ENCODE measurements at places on chromosomes 12 and 14.

- no peak for DNase-seq
These were observed 10.7 kb upstream of the SNAPC1 start for GRCh38 chr14:61751475-61751989.

DNA sequence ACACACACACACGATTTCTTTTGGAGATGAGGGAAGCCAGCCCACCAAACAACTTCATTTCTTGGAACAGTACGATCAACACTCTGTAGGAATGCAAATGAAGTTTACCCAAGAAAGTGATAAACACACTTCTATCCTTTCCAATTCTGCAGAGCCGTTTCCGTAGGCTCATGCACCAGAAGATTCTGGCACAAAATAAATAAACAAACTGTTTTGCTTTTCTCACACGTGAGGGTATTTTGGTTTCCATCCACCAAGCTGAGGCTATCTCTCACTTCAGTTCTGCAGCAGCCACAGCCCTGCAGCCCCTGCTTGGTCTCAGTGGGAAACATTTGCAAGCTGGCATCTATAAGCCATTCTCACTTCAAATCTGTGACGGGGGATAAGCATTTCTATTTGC lies 15.3 kb upstream of the TSPAN11 start:
- no peak for DNase-seq

DNA sequence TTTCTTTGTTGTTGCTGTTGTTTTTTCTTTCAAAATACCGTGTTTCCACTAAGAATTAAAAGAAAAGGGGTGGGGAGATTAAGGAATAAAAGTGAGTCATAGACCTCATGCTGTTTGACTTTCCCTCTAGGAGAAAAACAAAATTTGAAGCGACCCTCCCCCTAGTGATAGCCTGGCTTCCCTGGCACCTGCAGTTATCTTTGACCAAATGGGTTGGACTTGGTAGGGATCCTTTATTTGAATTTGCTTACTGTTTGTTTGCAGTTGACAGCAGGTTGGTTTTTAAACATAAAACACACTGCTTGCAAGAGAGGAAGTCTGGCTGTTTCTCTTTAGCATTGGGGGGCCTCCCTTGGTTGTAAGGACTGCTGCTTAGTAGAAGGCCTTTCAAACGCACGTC lies 14.0 kb downstream of the OTX2 start:
- DNase-seq: no peak

- DNase-seq: no peak
These were observed 174.0 kb downstream of the SLC2A13 start for GRCh38 chr12:39931857-39932256.

DNA sequence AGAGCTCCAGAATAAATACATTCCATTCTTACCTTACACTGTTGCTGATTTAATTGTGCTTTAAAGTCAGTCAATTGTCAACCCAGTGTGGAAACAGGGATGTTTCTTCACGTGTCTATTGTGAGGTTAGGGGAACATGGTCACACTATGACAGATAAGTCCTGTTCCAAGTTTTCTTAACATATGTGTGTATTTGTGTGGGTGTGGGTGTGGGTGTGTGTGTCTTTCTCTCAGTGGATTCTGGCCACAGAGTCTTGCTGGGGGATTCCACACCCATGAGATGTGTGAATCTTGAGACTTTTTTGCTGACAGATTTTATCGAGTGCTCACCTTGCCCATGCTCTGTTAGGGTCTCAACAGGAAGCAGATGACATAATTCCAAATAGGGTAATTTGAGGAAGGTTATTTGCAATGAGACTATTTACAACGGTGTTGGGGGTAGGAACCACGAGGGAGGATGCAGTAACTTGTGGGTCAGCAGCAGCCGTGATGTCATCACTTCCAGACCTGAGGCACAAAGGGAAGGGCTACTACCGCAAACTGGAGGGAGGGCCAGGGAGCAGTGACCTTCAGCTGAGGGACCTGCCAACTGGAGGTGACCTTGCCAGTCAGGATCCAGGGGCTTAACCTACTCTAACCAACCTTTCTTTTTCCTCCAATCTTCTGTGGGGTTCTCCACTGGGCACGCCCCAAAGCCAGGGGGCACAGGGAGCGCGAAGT lies 1.9 kb upstream of the VRK1 start:
- no peak for DNase-seq

GRCh38 chr12:42603246-42603990 lies 13.9 kb upstream of the PRICKLE1 start:
- DNase-seq: no peak

DNA sequence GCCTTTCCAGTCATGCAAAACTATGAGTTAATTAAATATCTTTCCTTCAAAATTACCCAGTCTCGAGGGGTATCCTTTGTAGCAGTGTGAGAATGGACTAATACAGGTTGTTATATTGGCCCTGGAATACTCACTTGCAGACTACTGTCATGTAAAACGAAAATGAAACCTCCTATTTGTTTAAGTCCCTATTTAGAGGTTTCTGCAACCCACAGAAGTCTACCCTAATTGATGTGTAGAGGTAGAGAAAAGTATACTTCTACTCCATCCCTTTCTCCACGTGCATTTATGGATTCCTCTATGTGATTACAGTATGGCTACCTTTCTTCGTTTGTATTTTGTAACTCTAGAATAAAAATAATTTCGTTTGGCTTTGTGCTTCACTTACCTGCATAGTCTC lies 371.1 kb downstream of the FSCB start:
- no peak for DNase-seq

DNA sequence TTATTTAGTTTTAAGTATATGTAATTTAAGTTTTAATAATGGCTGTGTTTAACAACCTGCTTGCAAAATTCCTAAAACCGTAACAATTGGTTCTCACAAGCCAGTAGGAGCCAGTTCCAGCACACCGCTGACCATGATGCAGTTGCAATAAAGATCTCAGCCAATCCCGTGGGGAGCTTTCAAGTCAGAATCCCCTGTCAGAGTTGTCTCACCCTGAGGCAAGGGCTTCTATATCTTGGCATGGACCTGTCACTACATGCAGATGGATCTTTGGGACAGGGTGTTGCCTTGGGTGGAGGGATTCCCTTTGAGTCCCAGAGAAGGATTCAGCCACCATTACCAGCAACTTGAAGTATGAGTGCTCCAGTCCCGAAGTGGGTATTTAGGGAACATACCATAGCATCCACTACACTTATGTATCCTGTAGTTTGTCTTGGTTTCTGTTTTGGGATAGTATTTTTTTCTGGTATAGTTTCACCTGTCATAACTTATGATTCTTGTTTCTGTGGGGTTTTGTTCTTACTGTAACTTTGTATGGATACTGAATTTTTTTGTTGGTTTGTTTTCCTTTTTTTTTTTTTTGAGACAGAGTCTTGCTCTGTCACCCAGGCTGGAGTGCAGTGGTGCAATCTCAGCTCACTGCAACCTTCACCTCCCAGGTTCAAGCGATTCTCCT lies 30.1 kb upstream of the LIMA1 start:
- DNase-seq: no peak

DNA sequence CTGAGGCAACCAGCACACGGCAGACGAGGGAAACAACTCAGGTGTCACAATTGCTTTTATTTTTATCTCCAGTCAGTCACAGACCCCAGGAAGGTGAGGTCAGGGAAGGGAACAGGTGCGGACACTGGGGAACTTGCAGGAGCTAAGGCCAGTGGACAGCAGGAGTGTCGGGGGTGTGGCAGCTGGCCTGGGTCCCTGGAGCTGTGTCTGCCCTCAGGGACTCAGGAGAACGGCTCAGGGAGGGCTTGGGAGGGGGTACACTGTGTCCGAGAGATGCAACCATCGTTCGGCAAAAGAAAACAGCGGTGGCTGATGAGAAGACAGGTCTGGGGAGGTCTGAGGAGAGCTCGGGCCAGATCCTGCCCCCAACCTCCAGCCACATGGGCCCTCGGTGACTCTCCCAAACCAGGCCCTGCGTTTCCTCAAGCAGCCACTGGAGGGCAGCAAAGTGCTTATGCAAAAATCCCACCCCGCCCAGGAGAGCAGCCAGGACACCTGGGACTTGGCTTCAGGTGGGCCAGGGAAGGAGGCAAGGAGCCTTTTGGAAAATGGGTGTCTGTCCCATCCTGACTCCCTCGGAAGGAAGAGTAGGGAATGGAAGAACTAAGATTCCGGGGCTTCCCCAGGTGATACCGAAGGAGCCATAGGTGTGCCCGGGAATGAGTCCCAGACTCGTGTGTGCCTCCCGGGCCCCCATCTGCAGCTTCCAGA lies 24.1 kb upstream of the BCDIN3D start:
- DNase-seq: peak; percentile 71

DNA sequence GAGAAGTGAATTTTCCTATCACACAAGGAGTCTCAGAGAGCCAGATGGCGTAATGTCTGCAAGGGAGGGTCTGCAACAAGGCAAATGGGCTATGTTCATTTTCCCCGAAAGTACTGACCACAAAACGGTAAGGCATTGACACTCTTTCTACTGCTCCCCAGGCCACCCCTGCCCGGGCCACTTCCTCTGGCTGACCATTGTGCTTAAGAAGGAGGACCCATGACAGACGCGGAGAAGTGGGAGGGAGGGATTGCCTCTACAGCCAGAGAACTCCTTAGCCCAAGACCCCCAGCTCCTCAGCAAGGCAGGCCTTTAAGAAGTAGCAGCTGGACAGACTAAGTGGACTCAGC lies 1.2 kb downstream of the NCKAP5L start:
- DNase-seq: no peak

DNA sequence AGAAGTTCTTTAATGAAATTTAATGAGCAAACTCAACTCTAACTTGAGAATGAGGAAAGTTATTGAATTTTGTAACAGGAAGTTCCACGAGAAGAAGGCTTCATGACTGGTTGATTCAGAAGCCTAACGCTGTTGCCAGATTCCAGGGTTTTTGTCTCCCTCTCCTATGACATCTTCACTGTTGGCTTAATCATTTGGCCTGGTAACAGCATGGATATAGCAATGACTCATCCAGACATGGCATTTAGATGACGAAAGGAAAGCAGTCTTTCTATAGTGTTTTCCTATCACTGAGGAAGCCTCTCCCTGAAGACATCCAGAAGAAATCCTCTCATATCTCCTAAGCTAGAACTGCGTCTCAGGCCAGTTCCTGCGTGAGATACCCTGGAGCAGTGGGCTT lies 9.4 kb upstream of the KCNA1 start:
- DNase-seq: no peak

- peak; percentile 65 for DNase-seq
These were observed 152.0 kb downstream of the KTN1 start for GRCh38 chr14:55731881-55732498.

DNA sequence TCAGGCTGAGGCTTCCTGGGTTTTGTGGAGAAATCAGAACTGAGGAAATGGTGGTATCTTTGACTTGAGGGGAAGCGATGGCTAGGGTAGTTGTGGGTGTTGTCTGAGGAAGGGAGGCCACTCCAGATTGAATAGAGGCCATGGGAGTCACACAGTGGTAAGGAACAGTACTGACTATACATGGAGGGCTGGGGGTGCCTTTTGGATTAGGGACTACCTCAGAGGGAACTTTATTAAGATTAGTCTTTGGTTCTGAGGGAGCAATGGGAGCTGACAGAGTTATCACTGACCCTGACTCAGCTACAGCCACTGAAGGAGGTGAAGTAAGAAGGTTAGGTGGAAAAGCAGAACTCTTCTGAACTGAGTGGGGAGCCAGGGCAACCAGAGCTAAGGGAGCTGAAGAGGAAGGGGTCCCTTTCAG lies 4.4 kb downstream of the NACA start:
- DNase-seq: no peak

DNA sequence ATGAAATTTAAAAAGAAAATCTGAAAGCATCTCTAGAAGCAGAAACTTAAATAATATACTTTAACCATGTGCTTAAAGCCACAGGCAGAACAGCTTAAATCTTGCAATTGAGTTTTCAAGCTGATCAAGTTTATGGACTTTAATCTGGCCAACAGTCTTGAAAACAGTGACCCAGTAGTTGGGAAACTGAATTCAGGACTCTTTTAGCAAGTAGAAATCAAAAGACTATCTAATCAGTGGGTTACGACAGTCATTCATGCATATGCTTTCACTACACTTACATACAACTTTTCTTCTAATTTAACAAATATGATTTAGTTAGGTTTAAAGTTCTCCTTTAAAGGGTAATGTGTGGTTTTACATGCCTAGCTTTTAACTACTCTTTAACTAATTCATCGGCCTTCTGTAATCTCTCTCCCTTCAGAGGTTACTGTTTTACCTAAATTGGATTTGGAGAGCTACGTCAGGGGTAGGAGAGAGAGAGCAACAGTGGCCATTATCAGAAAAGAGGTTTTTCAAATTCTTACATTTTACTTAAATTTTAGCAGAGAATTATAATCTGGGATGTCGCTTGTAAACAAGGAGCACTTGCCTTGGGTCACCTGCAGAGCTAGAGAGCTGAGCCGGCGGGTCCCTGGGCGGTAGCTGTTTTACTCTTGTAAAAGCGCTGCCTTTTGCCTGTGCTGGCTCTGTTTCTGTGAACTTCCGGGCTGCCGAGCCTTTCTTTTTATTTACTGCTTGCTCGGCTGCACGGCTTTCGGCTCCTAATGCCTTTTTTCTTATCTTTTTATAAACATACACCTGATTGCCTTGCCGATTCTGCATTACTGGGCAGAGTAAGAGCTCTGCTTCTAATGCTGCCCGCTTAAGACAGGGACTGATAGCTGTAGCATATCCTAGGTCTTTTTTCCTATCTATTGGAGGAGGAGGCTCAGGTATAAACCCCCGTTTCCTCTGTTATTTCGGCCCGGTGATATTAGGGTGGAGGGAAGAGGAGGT lies 17.4 kb upstream of the LYZ start:
- peak; percentile 88 for DNase-seq

DNA sequence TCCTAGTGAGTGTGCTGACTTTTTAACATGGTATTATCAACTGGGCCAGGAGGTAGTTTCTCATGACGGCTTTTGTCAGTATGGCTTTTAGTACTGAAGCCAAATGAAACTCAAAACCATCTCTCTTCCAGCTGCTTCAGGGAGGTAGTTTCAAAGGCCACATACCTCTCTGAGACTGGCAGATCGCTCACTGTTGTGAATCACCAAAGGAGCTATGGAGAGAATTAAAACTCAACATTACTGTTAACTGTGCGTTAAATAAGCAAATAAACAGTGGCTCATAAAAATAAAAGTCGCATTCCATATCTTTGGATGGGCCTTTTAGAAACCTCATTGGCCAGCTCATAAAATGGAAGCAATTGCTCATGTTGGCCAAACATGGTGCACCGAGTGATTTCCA lies 141.1 kb downstream of the HMGA2 start:
- DNase-seq: no peak

DNA sequence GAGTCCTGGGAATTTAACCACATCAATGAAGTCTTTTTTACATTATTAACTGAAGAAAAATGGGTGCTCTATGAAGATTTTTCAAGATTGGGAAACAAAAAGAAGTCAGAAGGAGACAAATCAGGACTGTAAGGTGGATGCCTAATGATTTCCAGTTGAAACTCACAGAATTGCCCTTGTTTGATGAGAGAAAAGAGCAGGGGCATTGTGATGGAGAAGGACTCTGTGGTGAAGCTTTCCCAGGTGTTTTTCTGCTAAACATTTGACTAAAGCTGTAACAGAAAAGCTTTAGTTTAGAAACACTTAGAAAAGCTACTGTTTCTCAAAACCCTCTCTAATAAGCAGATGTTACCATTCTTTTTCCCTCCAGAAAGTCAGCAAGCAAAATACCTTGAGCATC lies 5.8 kb downstream of the IRAK4 start:
- DNase-seq: no peak

GRCh38 chr12:12384571-12385340 lies 27.9 kb downstream of the BORCS5 start:
- no peak for DNase-seq
